CD8-positive, alpha-beta memory T cell (primary cell): ENCODE measurements at places on chromosomes 13 and 19.

DNA sequence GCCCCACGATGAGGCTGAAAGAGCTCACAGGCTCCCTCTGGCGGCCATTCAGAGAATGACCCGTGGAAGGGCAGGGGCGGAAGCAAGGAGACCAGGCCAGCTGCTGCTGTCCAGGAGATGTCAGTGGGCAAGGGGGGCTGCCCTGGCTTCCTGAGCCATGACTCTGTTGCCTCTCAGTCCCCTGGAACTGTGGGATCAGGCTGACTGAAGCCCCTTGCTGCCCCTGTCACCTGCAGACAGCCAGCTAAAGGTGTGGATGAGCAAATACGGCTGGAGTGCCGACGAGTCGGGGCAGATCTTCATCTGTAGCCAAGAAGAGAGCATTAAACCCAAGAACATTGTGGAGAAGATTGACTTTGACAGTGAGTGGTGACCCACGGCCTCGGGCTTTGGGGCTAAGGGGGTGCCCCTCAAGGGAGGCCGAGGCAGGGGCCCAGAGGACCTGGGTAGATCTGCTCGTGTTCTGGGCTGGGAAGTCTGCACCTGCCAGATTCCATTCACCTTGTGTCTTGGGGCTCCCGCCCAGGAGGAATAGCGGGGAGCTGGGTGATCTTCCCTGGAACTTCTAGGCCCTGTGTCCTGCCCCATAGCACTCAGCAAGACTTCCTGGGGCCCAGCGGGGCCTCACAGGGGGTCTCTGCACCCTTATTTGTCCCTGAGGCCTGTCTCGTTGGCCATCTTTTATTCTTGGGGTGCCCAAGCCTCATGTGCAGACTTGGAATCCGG is 12.5 kb upstream of the ACTN4 start:
- peaks cover 19% of the 10 kb centered on the region for H3K36me3 ChIP-seq
- peak; percentile 62 for DNase-seq
- H3K4me1 ChIP-seq, result peaks cover 30% of the 10 kb centered on the region
- no peak overlapping the region for H3K27ac ChIP-seq

- no peaks in the 10 kb centered on the region for H3K4me1 ChIP-seq
- no peaks in the 10 kb centered on the region for H3K27me3 ChIP-seq
- H3K27ac ChIP-seq, result no peak overlapping the region
- no peaks in the 10 kb centered on the region for H3K36me3 ChIP-seq
- no peak overlapping the region for H3K4me3 ChIP-seq
Measured at GRCh38 chr13:29505511-29505910, 90.0 kb downstream of the SLC7A1 start.

GRCh38 chr19:39516270-39516669 is 1.3 kb downstream of the SELENOV start:
- H3K4me3 ChIP-seq, result no peak overlapping the region
- H3K27me3 ChIP-seq, result peaks cover 41% of the 10 kb centered on the region
- no peak overlapping the region for H3K27ac ChIP-seq
- no peaks in the 10 kb centered on the region for H3K36me3 ChIP-seq

- peak overlapping the region; percentile 92 for H3K4me3 ChIP-seq
- no peaks in the 10 kb centered on the region for H3K27me3 ChIP-seq
- peaks cover 15% of the 10 kb centered on the region for H3K4me1 ChIP-seq
- H3K36me3 ChIP-seq, result no peaks in the 10 kb centered on the region
Measured at GRCh38 chr19:2477141-2477710, 1.3 kb downstream of the GADD45B start.

- H3K36me3 ChIP-seq, result peaks cover 58% of the 10 kb centered on the region
- H3K27ac ChIP-seq, result peak overlapping the region; percentile 24
- H3K4me1 ChIP-seq, result peaks cover 6% of the 10 kb centered on the region
- no peak overlapping the region for H3K4me3 ChIP-seq
Measured at GRCh38 chr19:46731584-46731983, 14.3 kb upstream of the FKRP start.

DNA sequence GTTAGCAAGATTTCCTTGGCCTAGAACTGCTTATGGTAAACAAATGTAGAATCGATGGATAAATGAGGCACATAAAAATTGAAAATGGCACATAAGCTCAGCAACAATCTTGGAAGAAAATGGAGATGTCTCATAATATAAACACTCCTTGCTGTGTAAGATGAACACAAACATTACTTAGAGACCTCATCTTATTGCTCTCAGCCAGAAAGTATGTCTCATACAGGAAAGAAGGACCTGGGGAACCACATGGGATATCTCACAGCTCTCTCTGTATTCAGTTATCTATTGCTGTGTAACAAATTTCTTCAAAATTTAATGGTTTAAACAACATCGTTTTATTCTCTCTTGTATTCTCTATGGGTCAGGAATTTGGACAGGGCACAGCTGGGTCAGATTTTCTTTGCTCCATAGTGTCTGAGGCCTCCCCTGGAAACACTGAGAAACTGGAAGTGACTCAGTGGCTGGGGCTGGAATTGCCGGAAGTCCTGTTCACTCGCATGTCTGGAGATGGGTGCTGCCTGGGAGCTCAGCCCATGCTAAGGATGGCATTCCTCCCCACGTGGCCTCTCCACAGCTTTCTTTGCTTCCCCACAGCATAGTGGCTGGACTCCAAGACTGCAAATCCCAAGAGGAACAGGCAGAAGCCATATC is 105.1 kb downstream of the NUFIP1 start:
- no peak overlapping the region for H3K27ac ChIP-seq
- H3K4me3 ChIP-seq, result no peak overlapping the region
- H3K36me3 ChIP-seq, result no peaks in the 10 kb centered on the region
- DNase-seq, result no peak
- H3K27me3 ChIP-seq, result no peaks in the 10 kb centered on the region

GRCh38 chr13:60155978-60156377 is 7.8 kb downstream of the DIAPH3 start:
- H3K27me3 ChIP-seq, result no peaks in the 10 kb centered on the region
- DNase-seq, result no peak
- no peaks in the 10 kb centered on the region for H3K4me1 ChIP-seq
- no peak overlapping the region for H3K4me3 ChIP-seq
